ENCODE measurements at places on chromosomes 2 and 18.
A peak's percentile ranks its signal among the peaks of the same experiment; 100 is the strongest.

DNA sequence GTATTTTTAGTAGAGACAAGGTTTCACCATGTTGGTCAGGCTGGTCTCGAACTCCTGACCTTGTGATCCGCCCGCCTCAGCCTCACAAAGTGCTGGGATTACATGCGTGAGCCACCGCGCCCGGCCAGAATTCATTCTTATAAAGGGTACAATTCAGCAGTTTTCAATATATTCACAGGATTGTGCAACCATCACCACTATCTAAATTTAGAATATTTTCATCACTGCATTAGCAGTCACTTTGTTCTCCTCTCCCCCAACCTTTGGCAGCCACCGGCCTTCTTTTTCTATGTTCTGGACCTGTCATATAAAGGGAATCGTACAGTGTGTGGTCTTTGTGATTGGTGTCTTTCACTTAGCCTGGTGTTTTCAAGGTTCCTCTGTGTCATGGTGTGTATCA lies 40.7 kb downstream of the TCF7L1 start:
- no peak for DNase-seq

DNA sequence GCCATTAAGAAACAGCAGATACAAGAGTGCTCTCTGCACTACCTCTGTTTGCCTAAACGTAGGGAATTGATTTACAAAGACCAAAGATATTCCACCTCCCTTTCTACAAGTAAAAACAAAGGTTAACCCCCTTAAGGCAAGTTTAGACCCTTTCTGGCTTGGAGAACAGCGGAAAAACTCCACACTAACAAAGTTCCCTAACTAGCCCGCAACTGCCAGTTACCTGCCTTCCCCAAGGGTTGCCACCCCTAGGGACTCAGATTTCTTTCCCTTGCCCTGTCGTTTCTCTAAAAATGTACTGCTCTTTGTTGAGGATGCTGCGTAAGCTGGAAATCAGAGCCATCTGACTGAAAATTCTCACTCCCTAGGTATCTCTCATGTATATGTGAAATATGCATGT lies 627.5 kb upstream of the SOX11 start:
- no peak for DNase-seq

DNA sequence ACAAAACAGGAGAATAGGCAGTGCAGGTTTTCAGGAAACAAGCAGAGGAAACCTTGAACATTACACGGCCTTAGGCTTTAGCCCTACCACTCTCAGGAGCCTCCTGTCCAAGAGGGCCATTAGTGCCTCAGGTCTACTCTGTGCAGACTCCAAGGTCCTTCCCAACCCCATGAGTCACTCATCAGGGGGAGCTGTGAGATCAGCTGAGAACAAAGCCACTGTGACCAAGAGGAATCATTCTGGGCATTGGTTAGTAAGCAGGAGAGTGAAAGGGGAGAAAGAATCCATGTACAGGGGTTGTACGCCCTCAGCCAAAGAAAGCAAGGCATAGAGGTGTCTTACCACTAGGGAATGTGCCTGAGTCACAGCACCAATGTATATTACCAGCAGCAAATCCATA lies 680.3 kb downstream of the DPP10 start:
- DNase-seq = no peak

GRCh38 chr18:51028201-51028805 lies 1.7 kb upstream of the SMAD4 start:
- peak; percentile 35 for DNase-seq

- no peak for DNase-seq
Measured at GRCh38 chr2:239145106-239145505, 255.7 kb downstream of the HDAC4 start.

- peak; percentile 70 for DNase-seq
Measured at GRCh38 chr2:121648206-121649148, 785 bp downstream of the CLASP1 start.

DNA sequence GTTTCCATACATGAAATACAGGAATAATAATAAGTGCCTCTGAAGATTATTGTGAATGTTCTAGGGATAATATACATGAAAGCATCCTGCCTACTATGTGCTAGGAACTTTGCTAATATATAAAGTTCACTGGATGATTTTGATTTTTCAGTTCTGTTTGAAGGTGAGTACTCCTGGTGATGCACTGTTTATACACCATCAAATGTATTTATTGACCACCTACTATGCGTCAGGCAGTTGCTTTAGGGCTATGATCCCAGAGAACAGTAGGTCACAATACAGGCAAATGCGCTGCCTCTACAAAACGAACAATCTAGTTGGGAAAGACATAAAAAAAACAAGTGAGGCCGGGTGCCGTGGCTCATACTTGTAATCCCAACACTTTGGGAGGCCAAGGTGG lies 10.7 kb downstream of the TXNDC9 start:
- no peak for DNase-seq

- DNase-seq = no peak
Measured at GRCh38 chr2:239341146-239341732, 59.6 kb downstream of the HDAC4 start.

GRCh38 chr2:203758841-203759689 lies 52.6 kb downstream of the CD28 start:
- DNase-seq = no peak

GRCh38 chr2:186309901-186310300 lies 176.2 kb upstream of the ZC3H15 start:
- DNase-seq = no peak

DNA sequence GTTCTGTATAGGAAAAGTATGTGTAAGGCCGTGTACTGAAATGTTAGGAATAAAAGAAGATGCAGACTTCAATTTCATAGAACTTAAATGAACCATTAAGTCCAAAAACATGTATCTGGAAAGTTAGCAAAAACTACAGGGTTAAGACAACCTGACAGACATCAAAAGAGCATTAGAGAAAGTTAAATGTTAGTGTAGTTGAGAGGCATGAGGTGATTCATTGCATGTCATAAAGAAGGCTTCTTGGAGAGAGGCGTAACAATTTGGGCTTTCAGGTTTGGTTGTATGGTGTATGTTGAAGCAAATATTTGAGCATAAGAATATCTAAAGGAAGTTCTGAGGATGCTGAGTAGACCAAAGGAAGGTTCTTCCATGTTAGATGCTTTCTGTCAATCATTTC lies 6.3 kb downstream of the EPC2 start:
- DNase-seq = no peak

GRCh38 chr2:120749506-120750431 lies 14.1 kb downstream of the GLI2 start:
- no peak for DNase-seq

- DNase-seq = no peak
Measured at GRCh38 chr2:8488001-8488738, 193.7 kb upstream of the ID2 start.

- DNase-seq = no peak
Measured at GRCh38 chr18:46182633-46183358, 78.6 kb downstream of the HAUS1 start.

- no peak for DNase-seq
Measured at GRCh38 chr18:75582406-75582821, 154.9 kb upstream of the SMIM21 start.

DNA sequence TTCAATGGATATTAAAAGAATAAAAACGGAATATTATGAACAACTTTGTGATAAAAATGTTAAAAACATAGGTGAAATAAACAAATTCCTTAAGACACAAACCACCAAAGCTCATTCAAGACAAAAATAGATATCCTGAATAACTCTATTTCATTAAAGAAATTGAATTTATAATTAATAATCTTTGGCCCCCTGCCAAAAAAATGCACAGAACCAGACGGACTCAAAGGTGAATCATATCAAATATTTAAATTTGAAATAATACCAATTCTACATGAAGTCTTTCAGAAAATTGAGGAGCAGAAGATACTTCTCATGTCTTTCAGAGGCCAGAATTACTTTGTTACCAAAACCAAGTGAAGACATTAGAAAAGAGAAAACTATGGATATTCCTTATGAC lies 128.3 kb upstream of the KLHL29 start:
- DNase-seq = no peak

- DNase-seq = no peak
Measured at GRCh38 chr2:120869730-120870466, 134.2 kb downstream of the GLI2 start.

- DNase-seq = no peak
Measured at GRCh38 chr18:45522371-45522770, 92.9 kb upstream of the SLC14A2 start.

GRCh38 chr18:24397131-24397693 lies 412 bp downstream of the OSBPL1A start:
- DNase-seq = peak; percentile 37

- no peak for DNase-seq
Measured at GRCh38 chr2:34254272-34254878, 655.3 kb upstream of the FAM98A start.

DNA sequence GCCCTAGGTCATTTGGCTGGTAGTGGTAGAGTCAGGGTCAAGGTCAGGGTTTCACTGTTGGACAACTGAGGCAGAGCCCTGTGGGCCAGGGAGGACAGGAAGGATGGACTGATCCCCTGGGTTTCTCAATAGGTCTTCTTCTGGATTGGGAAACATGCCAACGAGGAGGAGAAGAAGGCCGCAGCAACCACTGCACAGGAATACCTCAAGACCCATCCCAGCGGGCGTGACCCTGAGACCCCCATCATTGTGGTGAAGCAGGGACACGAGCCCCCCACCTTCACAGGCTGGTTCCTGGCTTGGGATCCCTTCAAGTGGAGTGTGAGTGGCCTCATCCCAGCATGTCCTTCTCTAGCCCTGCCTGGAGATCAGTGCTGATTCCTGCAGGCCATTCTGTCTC lies 18.1 kb downstream of the VIL1 start:
- no peak for DNase-seq

- DNase-seq = no peak
Measured at GRCh38 chr2:226488034-226488433, 311.6 kb downstream of the IRS1 start.

GRCh38 chr18:62060820-62061219 lies 126.0 kb downstream of the PIGN start:
- DNase-seq = no peak

GRCh38 chr18:74226156-74226555 lies 65.6 kb downstream of the CYB5A start:
- no peak for DNase-seq

- no peak for DNase-seq
Measured at GRCh38 chr2:54191361-54192135, 64.5 kb downstream of the TSPYL6 start.
